ENCODE measurements at places on chromosomes 7 and 10. TPM values are rescaled to one million over a fixed set of nuclear protein-coding genes. Genes with fewer than 3 reads are reported as not detected.

The PLPP4 gene
- 0.31 TPM for total RNA-seq

The GET4 gene
- 32.1 TPM for total RNA-seq

The CNTNAP2 gene
- 0.17 TPM for total RNA-seq

The GHITM gene
- 128 TPM for total RNA-seq

The CPN1 gene
- not detected for total RNA-seq

The PRKRIP1 gene
- total RNA-seq = 14.5 TPM

The CALML3 gene
- total RNA-seq = 4.7 TPM

The OR6B1 gene
- total RNA-seq = not detected

The TRPV5 gene
- total RNA-seq = not detected

The DDC gene
- total RNA-seq = not detected

The H2BK1 gene
- not detected for total RNA-seq

The SPDYE6 gene
- not detected for total RNA-seq

The LRRC4 gene
- total RNA-seq = 0.35 TPM

The CTAGE6 gene
- not detected for total RNA-seq

The FRMD4A gene
- 23.4 TPM for total RNA-seq

The PLAU gene
- total RNA-seq = 1,498 TPM

The SPDYE1 gene
- total RNA-seq = not detected

The CAPZA2 gene
- 116 TPM for total RNA-seq

All from foreskin keratinocyte (primary cell).